ENCODE measurements at places on chromosomes 3 and 15. TPM values are rescaled to one million over a fixed set of nuclear protein-coding genes. Genes with fewer than 3 reads are reported as not detected.

SNTN gene
- not detected for total RNA-seq

CATSPER2 gene
- 1.4 TPM for total RNA-seq

HEG1 gene
- total RNA-seq: 38.7 TPM

C2CD4A gene
- 0.11 TPM for total RNA-seq

RETNLB gene
- total RNA-seq: not detected

IQCH gene
- total RNA-seq: 0.90 TPM

KLHL40 gene
- total RNA-seq: 241 TPM

TTC21A gene
- total RNA-seq: 0.64 TPM

CCDC54 gene
- not detected for total RNA-seq

XPC gene
- 18.1 TPM for total RNA-seq

TNNC1 gene
- 5,645 TPM for total RNA-seq

CFAP20DC gene
- not detected for total RNA-seq

ENTPD3 gene
- 0.30 TPM for total RNA-seq

ZKSCAN7 gene
- 2.1 TPM for total RNA-seq

ANXA2 gene
- 466 TPM for total RNA-seq

Data from psoas muscle (tissue), 8 donors.